Fibroblast of lung (primary cell): ENCODE measurements at places on chromosomes 3 and 15. TPM values are rescaled to one million over a fixed set of nuclear protein-coding genes. Genes with fewer than 3 reads are reported as not detected.

RASGRP1 gene
- not detected in 2 replicates for total RNA-seq

AMOTL2 gene
- total RNA-seq = 58.6 and 74.6 TPM in 2 replicates

GNAT1 gene
- total RNA-seq = not detected in 2 replicates

GPR160 gene
- total RNA-seq = 0.50 and 0.51 TPM in 2 replicates

ATP8B4 gene
- 7.4 and 19.5 TPM in 2 replicates for total RNA-seq

CDV3 gene
- total RNA-seq = 218 and 221 TPM in 2 replicates

LRRN1 gene
- total RNA-seq = 0.26 and 0.33 TPM in 2 replicates

SLC12A1 gene
- not detected in 2 replicates for total RNA-seq

CHRM5 gene
- total RNA-seq = not detected in 2 replicates

ARRDC4 gene
- total RNA-seq = 24.7 and 39.8 TPM in 2 replicates

MNS1 gene
- 1.8 and 2.1 TPM in 2 replicates for total RNA-seq

UTS2B gene
- 0.51 and 0.99 TPM in 2 replicates for total RNA-seq
